Urothelium cell line (cell line): ENCODE measurements at places on chromosomes 16 and 17.
A peak's percentile ranks its signal among the peaks of the same experiment; 100 is the strongest.

DNA sequence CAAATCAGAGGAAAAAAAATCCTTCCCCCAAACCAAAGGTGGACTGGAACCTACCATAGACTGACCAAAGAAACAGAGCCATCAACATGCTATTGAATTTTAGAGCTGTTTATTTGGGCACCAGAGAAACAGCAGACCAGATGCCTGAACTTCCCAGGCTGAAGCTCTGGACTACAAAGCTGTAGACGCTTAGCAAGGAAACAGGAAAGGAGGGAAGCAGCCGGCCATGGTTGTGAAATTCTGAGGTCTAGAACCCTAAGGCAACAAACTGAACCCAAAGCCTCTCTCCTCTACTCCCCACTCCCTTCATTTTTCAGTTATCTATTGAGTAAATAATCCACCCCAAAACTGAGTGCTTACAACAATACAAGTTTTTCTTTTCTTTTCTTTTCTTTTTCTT, 45.4 kb upstream of the MEIOC start:
- no peak for DNase-seq

- DNase-seq: peak; percentile 66
These were observed 29.0 kb downstream of the SRL start for GRCh38 chr16:4212934-4213296.

DNA sequence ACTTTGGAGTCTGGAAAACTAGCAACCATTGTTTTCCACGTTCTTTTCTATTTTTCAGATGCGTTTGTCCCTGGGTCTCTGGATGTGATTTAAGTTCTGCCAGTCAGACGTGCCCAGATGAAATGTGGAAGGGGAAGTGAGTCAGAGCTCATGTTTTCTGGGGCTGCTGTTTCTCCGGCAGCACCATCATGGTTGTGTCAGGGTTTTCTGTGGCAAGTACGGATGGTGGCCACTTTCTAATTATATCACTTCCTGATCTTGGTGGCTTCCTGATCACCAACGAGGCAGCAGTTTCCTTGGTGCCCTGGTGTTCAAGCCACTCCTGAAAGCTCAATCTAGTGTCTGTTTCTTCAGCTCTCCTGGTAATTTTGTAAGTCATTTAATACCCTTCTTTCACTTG, 31.4 kb upstream of the PMFBP1 start:
- DNase-seq: peak; percentile 27

- no peak for DNase-seq
These were observed 87.2 kb downstream of the CYB561 start for GRCh38 chr17:63358956-63359355.

- peak; percentile 73 for DNase-seq
These were observed 22.0 kb upstream of the GOT2 start for GRCh38 chr16:58755989-58756649.

DNA sequence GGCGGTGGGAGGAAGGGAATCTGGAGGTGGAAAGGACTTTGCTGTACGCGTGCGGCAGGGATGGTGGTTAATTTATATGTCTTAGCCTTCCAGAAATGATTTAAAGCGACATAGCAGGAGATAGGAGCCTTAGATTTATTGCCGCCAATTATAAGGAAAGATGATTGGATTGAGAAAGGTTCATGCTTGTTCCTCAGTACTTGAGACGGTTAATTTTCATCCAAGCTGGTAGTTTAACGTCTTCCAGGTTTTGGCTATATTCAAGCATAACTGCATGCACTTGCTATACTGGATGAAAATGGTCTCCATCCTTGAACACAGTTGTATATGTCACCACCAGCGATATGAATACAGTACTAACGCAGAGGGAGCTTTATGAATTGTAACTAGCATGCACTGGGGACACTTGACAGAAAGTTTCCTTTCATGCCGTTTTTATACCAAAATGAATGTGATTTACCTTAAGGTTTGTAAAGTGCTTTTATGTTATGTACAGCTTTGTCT, 610 bp upstream of the PEX12 start:
- DNase-seq: no peak

- DNase-seq: no peak
These were observed 259.7 kb downstream of the SEC14L1 start for GRCh38 chr17:77400445-77400870.

GRCh38 chr16:74071996-74072535, 224.5 kb upstream of the PSMD7 start:
- DNase-seq: no peak

GRCh38 chr17:38628441-38628840, 22.7 kb upstream of the SRCIN1 start:
- no peak for DNase-seq

- peak; percentile 73 for DNase-seq
These were observed 13.2 kb downstream of the NGFR start for GRCh38 chr17:49508061-49508865.

- no peak for DNase-seq
These were observed 28.4 kb upstream of the SLC25A19 start for GRCh38 chr17:75317671-75318070.
